ENCODE measurements at places on chromosomes 13 and 19.

- no peaks in the 10 kb centered on the region for H3K36me3 ChIP-seq
- DNase-seq: no peak
- no peaks in the 10 kb centered on the region for H3K27me3 ChIP-seq
- H3K4me1 ChIP-seq: no peaks in the 10 kb centered on the region
- no peak overlapping the region for H3K4me3 ChIP-seq
- H3K27ac ChIP-seq: no peak overlapping the region
Measured at GRCh38 chr13:39616087-39616694, 13.2 kb upstream of the LHFPL6 start.

DNA sequence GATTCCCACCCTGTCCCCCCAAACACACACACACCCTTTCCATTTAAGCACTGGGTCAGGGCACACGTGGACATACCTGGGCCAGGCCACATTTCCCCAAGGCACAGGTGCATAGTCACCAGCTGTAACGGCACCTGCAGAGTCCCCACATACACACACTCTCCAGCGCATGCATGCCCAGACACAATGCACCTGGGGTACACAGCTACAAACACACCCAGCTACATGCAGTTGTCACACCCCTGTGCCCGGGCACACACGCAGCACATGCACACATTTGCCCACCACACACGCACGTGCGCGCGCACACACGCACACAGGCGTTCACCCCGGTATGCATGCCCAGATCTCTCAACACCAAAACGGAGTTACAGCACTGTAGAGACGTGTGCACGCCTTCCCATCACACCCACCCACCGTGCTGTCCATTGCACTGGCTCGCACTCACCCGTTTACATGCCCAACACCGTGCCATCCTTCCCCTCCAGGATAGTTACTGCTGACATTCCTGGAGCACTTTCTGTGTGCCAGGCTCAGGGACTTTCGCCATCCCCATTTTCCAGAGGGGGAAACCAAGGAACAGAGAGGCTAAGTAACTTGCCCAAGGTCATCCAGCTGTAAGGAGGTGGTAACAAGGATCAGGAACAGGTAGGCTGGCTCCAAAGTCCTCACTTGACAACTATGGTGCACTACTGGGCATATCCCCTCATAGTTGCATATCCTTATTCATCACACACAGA lies 749 bp upstream of the SHANK1 start:
- H3K4me3 ChIP-seq: no peak overlapping the region
- peaks cover 20% of the 10 kb centered on the region for H3K4me1 ChIP-seq
- no peaks in the 10 kb centered on the region for H3K36me3 ChIP-seq
- H3K27me3 ChIP-seq: peaks cover 14% of the 10 kb centered on the region
- peak overlapping the region; percentile 25 for H3K27ac ChIP-seq

DNA sequence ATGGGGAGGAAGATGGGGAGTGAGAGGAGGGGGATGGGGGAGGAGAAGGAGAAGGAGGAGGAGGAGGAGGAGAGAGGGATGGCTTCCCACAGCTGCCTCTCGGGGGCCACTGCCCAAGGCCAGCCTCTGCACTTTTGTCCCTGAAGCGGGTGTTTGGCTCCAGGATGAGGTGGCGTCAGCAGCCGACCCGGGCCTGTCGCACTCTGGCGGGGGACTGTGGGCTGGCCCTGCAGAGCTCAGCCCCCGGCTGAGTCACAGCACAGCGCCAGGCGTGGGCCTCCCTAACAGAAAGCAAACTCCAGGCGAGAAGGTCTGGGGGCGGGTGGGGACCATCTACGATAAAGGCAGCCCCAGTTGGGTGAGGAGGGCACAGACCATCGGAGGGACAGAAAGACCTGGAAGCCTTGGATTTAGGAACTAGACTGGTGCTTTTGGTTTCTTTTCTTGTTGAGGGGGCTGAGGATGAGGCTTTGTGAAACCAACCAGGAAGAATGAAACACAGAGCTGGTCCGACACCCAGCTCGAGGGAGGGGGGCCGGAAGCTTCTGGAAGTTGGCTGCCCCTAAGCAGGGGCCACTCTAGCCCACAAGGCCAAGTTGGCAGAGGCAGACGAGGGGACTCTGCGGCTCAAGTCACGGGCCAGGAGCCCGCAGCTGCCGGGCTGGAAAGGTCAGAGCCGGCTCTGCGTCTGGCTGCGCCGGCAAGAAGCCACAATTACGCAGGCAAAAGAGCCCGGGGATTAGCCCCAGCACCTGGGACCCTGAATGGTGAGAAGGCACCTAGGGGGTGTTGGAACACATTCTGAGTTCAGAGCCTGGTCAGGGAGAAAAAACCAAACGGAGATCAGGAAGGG lies 18.2 kb downstream of the LSM4 start:
- H3K36me3 ChIP-seq: peaks cover 7% of the 10 kb centered on the region
- H3K27me3 ChIP-seq: no peaks in the 10 kb centered on the region
- H3K4me3 ChIP-seq: peak overlapping the region; percentile 41
- no peak for DNase-seq

DNA sequence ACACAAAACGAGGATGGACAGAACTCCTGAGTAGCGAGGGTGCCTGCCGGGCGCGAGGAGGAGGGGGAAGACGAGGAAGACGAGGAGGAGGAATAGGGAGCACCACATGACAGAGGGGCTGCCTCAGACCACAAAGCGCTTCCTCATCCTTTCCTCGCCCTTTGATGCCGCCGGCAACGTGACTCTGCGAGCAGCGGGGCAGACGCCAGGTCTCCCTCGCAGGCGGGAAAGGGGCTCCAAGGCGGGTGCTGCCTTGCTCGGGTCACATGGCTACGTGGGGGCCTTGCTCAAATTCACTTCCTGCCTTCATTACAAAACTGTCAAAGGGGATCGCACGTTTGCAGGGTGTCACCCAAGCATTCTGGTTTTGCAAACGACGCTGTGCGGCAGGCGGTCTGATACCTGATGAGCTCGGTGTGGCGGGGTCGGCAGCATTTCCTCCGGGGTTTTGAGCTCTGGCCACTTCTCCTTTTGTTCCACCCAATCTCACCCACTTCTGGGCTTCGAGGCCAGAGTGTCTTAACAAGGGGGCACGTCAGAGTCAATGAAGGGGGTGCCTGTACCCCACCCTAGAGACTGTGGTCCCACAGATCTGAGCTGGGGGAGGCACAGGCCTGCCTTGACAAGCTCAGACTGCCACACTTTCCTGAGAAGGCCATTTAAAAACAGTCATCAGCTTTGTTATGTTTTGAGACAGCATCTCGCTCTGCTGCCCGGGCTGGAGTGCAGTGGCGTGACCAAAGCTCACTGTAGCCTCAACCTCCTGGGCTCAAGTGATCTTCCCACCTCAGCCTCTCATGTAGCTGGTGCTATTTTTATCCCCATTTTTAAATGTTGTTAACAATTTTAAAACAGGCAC lies 14.9 kb downstream of the MAP2K2 start:
- no peak overlapping the region for H3K4me3 ChIP-seq
- H3K27ac ChIP-seq: peak overlapping the region; percentile 9
- H3K4me1 ChIP-seq: no peaks in the 10 kb centered on the region

- no peaks in the 10 kb centered on the region for H3K4me1 ChIP-seq
- no peaks in the 10 kb centered on the region for H3K36me3 ChIP-seq
- no peaks in the 10 kb centered on the region for H3K27me3 ChIP-seq
- H3K4me3 ChIP-seq: no peak overlapping the region
- DNase-seq: no peak
Measured at GRCh38 chr13:32624441-32624840, 38.2 kb downstream of the PDS5B start.

DNA sequence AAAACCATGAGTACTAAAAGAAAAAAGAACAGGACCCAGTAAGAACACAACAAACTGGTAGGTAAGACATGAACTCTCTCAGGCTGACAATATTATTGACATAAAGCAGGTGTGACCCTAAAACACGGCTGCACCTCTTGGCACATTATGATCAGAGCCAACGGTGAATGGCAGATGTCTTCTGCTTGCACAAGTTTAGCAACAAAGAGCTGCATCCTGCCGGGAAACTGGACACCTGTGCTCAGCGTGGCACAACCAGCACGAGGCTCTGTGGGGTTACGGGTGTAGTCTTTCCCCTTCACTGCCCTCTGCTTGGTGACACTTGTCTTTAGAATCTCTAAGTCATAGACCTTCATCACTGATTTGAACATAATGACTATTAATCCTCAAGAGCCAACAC lies 97.9 kb downstream of the DOCK9 start:
- H3K27ac ChIP-seq: no peak overlapping the region
- DNase-seq: no peak
- no peak overlapping the region for H3K4me3 ChIP-seq
- peaks cover 9% of the 10 kb centered on the region for H3K36me3 ChIP-seq
- H3K4me1 ChIP-seq: no peaks in the 10 kb centered on the region
- H3K27me3 ChIP-seq: no peaks in the 10 kb centered on the region

DNA sequence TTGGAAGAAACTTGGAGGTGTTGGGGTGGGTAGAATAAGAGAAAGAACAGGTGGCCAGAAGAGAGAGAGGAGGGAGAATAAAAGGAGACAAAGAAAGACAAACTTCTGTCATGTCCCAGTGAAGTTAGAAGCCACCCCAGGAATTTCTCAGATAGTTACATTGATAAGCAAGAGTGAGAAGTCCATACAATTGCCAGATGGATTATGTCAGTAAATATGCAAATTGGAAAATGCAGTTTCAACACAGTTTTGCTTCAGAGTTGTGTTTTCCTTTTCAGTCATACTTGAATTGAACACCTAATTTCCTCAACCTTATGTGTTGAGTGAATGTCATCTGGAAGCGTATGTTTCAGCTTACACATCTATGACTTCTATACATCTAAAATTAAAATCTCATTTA lies 139.2 kb downstream of the RXFP2 start:
- no peaks in the 10 kb centered on the region for H3K36me3 ChIP-seq
- H3K27me3 ChIP-seq: no peaks in the 10 kb centered on the region

DNA sequence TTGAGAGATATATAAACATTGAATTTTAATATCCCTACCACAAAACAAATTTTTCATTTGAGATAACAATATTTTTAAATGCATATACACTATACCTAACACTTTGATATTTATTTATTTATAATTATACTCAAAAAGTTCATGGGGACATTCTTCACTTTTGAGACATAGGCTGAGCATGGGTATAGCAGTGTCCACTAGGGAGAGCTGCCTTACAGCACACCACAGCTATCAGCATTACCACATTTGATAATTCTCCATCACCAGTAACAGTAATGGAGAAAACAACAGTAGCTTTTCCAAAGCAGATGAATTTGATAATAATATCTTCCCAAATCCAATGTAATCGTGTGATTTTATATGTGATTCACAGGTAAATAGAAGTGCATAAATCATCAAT lies 626.1 kb downstream of the DACH1 start:
- DNase-seq: no peak
- no peaks in the 10 kb centered on the region for H3K4me1 ChIP-seq
- H3K36me3 ChIP-seq: no peaks in the 10 kb centered on the region
- H3K27ac ChIP-seq: no peak overlapping the region

GRCh38 chr19:3359919-3360420 lies 6.4 kb upstream of the NFIC start:
- DNase-seq: no peak
- no peaks in the 10 kb centered on the region for H3K36me3 ChIP-seq
- peaks cover 28% of the 10 kb centered on the region for H3K4me1 ChIP-seq
- H3K27ac ChIP-seq: peak overlapping the region; percentile 98
- no peaks in the 10 kb centered on the region for H3K27me3 ChIP-seq
- H3K4me3 ChIP-seq: peak overlapping the region; percentile 85

GRCh38 chr13:114173745-114174144 lies 5.3 kb upstream of the CFAP97D2 start:
- H3K4me3 ChIP-seq: no peak overlapping the region
- H3K36me3 ChIP-seq: no peaks in the 10 kb centered on the region
- H3K27ac ChIP-seq: no peak overlapping the region
- H3K27me3 ChIP-seq: peaks cover 8% of the 10 kb centered on the region
- no peak for DNase-seq
- H3K4me1 ChIP-seq: no peaks in the 10 kb centered on the region

DNA sequence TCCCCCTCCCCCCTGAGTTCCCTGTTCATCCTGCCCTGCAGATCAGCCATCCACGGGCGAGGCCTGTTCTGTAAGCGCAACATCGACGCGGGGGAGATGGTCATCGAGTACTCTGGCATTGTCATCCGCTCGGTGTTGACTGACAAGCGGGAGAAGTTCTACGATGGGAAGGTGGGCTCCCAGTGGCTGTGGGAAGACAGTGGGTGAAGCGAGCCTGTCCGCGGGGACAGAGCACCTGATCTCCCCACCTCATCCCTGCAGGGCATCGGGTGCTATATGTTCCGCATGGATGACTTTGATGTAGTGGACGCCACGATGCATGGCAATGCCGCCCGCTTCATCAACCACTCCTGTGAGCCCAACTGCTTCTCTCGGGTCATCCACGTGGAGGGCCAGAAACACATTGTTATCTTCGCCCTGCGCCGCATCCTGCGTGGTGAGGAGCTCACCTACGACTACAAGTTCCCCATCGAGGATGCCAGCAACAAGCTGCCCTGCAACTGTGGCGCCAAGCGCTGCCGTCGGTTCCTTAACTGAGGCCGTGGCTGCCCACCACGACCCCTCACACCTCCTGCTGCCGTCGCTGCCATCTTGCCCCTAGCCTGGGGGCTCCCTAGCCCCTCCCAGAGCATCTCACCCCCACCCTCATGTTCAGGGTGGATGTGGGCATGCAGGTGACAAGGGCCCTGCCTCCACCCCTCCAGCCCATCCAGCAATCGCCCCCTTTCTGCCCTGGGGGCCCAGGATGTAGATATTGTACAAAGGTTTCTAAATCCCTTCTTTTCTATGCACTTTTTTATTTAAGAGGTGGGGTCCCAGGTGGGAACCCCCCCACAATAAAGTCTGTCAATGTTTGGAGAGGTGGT lies 4.0 kb downstream of the IGFLR1 start:
- H3K4me1 ChIP-seq: peaks cover 15% of the 10 kb centered on the region
- no peak for DNase-seq
- peaks cover 38% of the 10 kb centered on the region for H3K36me3 ChIP-seq
- H3K27ac ChIP-seq: no peak overlapping the region

GRCh38 chr13:66635526-66635925 lies 594.6 kb downstream of the PCDH9 start:
- no peaks in the 10 kb centered on the region for H3K36me3 ChIP-seq
- no peaks in the 10 kb centered on the region for H3K27me3 ChIP-seq
- H3K27ac ChIP-seq: no peak overlapping the region
- H3K4me1 ChIP-seq: no peaks in the 10 kb centered on the region
- DNase-seq: no peak

DNA sequence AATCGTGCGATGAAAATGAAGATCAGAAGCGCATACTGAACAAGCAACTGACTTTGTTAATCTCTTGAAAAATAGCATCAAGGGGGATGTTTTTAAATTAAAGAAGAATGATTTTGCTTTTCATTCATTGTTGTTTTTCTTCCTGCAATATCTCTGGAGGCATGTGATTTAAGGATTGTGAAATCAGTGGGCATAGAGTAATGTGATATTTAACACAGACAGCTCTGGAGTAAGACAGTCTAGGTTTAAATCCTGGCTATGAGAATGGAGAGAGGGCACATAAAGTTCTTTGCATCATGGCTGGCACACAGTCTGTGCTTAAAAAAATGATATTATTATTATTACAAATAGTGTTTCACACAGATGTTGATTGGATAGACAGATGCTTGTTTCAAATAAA lies 243.1 kb upstream of the NBEA start:
- H3K27ac ChIP-seq: no peak overlapping the region
- no peaks in the 10 kb centered on the region for H3K4me1 ChIP-seq
- no peak overlapping the region for H3K4me3 ChIP-seq
- H3K36me3 ChIP-seq: no peaks in the 10 kb centered on the region
- no peak for DNase-seq
- no peaks in the 10 kb centered on the region for H3K27me3 ChIP-seq

GRCh38 chr19:39247701-39248664 lies 673 bp downstream of the IFNL4 start:
- H3K36me3 ChIP-seq: no peaks in the 10 kb centered on the region
- H3K27ac ChIP-seq: no peak overlapping the region
- peaks cover 63% of the 10 kb centered on the region for H3K27me3 ChIP-seq
- DNase-seq: no peak
- H3K4me3 ChIP-seq: no peak overlapping the region
- H3K4me1 ChIP-seq: peaks cover 13% of the 10 kb centered on the region

GRCh38 chr19:33410915-33411401 lies 37.4 kb downstream of the CEBPG start:
- H3K4me1 ChIP-seq: no peaks in the 10 kb centered on the region
- no peak for DNase-seq
- H3K27ac ChIP-seq: no peak overlapping the region
- no peaks in the 10 kb centered on the region for H3K27me3 ChIP-seq

Measured in esophagus squamous epithelium (tissue), 5 donors.